T47D (cell line): ENCODE measurements at places on chromosomes 12 and 14.

- DNase-seq = peak; percentile 39
Measured at GRCh38 chr14:61925043-61925442, 162.8 kb downstream of the SNAPC1 start.

- peak; percentile 65 for DNase-seq
Measured at GRCh38 chr14:23062002-23062401, 4.7 kb upstream of the CDH24 start.

GRCh38 chr12:110004598-110004997 lies 5.4 kb downstream of the ANKRD13A start:
- DNase-seq = no peak

DNA sequence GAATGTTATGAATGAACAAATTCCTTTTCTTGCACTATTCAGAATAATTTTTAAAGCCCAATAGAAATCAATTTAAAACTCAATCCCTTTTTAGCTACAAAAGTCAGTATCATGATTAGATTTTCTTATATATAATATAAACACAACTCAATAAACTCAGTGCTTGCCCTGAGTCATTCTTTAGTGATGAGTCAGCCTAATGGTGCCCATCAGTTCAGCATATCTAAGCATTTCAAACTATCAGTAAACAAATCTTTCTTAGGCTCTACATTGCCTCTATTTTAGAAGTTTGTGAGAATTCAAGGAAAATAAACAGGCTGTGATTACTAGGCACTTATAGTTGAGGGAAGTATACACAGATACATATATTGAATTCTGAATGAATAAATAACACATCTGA lies 179.6 kb downstream of the NELL2 start:
- no peak for DNase-seq

DNA sequence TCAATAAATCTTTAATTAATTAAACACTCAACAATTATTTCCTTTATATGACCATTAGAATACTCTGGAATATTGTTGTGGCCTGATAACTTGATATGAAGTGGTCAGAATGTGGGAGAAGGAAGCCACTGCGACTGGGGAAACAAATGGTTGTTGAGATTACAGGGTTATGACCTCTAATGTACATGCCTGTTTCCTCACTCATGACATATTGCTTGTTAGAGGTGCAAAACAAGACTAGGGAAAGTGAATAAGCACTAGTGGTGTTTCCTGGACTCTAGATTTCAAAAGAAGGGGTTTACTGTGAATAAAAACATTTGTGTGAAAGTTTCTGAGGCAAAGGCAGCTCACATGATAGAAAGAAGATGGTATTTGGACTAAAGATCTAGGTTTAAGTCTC lies 53.3 kb downstream of the STAB2 start:
- no peak for DNase-seq

DNA sequence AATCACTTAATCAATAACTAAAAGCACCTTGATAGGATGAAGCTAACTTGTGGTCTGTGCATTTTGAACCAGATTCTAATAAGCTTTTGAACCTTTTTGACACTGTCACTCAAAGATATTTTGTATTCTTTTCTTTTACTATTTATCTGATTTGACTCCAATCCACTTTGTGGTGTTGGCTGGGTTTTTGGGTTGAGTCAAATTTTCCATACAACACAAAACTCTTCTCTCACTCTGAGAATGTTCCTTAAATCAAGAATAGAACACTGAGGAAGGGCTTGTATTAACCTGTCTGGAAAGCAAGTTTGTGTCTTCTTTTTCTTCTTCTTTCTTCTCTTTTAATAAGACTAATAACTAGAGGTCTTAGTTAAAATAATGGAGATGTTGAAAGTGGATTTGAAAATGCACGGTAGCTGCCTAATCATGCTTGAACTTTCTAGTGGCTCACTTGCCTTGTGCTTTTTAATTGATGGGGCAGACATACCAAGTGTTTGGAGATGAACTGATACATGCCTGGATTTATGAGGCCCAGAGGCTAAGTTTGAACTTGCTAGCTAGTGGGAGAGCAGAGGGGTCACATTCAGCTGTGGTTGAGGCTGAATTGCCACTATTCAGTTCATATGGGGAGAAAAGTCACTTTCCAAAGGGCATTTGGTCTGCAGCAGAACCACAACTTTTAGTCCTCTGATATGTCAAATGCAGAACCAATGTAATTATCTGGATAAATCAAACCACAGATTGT lies 93.5 kb upstream of the PTHLH start:
- DNase-seq = peak; percentile 8

- DNase-seq = no peak
Measured at GRCh38 chr14:76024211-76024907, 38.8 kb downstream of the IFT43 start.

DNA sequence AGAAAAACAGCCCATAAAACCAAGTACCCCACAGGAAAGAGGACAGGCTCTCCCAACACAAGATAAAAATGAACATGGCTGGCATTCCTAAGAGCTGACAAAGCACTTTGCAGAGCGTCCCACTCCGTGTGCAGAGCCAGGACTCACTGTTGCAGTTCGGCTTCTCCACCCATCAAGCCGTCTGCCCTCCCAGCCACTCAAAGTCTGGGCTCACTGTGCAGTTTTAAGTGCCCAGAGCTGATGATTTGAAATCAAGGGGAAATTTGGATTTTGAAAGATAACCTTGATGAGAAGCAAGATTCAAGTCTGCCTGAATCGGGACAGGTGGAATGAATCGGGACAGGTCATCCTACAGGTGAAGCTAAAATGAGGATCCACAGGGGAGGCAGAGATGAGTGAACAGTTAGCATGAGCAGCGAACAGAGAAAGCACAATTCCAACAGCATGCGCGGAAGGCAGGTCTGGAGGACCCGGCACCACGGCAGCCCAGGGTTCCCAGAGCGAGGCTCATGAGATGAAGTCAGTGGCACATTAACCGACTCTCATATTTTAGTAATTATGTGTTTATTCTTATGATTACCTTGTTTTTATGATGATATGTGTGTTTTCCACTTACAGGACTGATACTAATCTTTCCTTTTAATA lies 39.8 kb upstream of the GPR68 start:
- DNase-seq = no peak
